Stimulated activated CD8-positive, alpha-beta memory T cell treated with anti-CD3 and anti-CD28 coated beads, Interleukin-4, amount 100 ng/mL, for 24 hours (primary cell): ENCODE measurements at places on chromosomes 2 and 18.
A peak's percentile ranks its signal among the peaks of the same experiment; 100 is the strongest.

GRCh38 chr18:79754022-79754761, 43.5 kb upstream of the KCNG2 start:
- DNase-seq, result no peak

GRCh38 chr18:75809926-75810255, 382.4 kb upstream of the SMIM21 start:
- no peak for DNase-seq

DNA sequence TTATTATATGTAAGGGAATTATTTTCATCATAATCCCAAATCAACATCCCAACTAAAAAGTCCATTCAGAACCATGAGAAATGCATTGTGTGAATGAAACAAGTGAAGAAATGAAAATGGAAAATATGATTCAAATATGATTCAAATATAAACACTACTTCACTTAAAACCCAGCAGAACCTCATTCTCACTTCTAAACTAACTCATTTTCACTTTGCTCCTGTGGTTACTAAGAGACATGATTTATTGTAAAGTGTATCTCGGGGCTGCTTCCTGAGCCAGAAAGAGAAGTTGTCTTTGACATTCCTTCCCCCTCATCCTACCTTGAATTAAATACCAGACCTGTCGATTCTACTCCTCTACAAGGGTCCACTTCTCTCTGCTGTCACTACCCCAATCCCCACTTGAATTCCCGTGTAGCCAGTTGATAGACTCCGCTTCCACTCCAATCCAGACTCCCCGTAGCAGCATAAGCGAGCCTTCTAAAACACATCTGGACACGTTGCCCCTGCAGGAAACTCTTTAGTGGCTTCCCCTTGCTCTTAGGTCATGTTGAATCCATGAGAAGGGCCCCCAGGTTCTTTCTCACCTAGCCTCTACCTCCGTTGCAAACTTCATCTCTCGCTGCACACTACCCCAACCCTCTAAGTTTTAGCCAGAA, 697.0 kb upstream of the ID2 start:
- no peak for DNase-seq

DNA sequence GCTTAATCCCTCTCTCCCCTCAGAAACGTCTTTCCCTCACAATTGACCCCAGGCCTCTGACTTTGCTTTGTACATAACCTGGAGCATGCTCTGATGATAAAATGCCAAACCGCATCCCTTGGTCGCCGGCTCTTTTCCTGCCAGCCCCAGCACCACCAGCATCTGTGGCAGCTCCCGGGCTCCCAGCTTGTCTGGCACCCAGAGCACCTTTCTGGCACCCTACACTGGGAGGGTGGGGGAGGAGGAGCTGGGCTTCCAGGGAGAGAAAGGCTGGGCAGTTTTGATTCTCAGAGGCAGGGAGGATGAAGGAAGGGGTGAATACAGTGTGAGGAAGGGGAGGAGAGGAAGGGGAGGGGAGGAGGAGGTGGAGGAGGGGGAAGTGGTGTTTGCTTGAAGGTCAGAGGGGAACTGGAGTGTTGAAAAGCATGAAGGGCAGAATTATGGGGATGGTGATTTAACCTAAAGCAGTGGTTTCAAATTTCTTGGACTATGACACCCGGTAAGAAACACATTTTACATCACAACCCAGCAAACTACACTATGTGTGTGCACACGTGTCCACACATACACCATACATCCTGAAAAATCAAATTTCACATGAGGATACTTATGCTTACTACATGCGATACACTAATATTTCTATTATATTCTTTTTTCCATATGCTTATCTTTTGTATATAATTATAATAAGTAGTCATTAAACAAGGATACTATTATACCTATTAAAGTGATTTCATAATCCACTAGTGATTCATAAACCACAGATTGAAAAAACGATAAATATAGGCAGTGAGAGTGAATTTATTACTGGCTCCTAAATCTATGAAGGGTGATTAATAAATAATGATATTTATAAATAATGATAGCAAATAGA, 30.0 kb upstream of the IGFBP2 start:
- DNase-seq, result no peak

GRCh38 chr18:8998481-8999217, 103.8 kb upstream of the NDUFV2 start:
- DNase-seq, result no peak

GRCh38 chr18:31876707-31877106, 66.2 kb downstream of the TRAPPC8 start:
- no peak for DNase-seq

DNA sequence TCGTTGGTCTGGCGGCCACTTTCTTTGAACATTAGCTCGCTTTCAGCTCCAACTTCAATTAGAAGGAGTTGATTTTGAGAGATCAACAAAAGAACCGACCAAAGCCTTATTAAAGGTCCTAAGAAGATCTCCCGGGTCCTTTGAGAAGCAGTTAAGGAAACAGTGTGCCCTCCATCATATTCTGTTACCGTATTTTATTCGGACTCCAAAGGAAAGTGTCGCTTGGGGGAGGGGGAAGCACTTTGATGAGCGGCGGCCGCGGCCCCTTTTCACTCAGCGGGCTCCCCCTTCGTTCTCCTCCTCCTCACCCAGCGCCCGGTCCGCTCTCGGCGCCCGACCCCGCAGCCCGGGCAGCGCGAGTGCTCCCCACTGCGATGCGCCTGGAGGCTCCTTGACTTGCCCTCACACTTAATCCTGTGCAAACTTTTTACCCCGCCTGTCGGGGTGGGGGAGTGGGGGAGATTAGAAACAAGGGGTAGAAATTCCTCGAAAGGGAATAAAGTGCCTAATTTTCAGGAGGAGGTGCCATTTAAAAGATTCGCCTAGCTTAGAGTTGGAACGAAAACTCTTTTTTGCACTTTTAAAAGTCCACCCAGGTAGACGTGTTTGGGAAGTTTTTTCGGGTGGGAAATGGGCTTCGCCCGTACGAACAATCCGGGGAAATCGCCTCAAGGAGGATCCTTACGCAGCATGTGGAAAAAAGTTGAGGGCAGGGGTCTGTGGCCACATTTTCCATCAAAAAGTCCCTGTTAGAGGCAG, 1.2 kb upstream of the OTX1 start:
- DNase-seq, result no peak

GRCh38 chr2:233289648-233290047, 18.0 kb upstream of the SAG start:
- DNase-seq, result no peak

GRCh38 chr2:197889041-197889440, 84.6 kb downstream of the PLCL1 start:
- DNase-seq, result no peak

DNA sequence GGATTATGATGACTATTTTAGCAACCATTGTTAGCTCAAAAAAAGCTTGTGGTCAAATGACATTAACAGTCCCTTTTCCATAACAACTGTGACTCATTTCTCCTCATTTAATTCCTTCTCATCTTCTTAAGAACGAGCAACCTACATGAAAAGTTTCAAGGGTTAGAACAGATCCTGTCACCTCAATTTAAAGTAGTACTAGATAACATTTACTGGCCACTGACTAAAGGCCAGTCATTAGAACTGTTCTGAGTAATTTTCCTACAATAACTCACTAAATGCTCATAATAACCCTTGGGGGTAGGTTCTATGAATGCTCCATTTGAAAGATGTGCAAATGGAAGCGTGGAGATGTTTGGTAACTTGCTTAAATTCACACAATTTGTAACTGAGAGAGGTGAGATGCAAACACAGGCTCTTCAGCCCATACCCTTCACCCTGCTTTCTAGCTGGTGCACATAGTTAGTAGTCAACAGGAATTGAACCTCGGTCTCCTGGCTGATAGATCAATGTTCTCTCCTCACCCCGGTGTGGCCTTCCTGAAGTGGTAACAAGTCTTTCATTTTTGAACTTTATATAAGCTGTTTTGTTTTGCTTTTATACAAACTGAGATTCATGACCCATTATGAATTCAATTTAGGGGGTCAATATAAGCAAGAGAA, 212.5 kb downstream of the SETBP1 start:
- DNase-seq, result no peak

GRCh38 chr2:56502616-56503015, 318.8 kb downstream of the CCDC85A start:
- DNase-seq, result no peak

DNA sequence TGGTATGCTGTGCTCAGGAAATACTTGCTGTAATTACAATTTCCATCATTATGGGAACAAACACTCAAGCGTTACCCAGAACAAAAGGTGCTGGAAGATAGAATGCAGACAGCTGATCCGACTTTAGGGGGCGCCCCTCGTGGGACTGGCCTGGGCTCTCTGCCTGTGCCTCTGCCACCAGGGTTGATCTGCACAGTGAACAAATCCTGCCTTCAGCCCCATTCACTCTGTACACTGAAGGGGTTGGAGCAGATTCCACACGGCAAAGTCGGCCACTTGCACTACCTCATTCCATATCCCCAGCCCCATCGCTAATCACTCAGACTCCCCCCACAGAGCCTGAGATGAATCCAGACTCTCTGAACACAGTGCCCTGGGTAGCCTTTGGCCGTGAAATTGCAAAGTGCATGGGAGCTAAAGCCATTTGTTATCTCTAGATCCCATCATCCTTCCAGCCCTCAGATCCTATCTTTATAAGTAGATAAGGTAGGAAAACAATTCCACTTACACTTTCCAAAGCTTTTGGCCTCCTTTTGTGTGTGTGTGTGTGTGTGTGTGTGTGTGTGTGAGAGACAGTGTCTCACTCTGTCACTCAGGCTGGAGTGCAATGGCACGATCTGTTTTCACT, 69.3 kb downstream of the INPP5D start:
- no peak for DNase-seq

- no peak for DNase-seq
These were observed at the start of gene VSNL1 for GRCh38 chr2:17540093-17540812. TSS of gene VSNL1 (plus strand) at chr2:17540696. CDS start at chr2:17592075, 51,379 bp downstream.

GRCh38 chr2:198376677-198377076, 572.3 kb downstream of the PLCL1 start:
- no peak for DNase-seq

GRCh38 chr2:158006961-158007719, 94.5 kb upstream of the UPP2 start:
- DNase-seq, result no peak

DNA sequence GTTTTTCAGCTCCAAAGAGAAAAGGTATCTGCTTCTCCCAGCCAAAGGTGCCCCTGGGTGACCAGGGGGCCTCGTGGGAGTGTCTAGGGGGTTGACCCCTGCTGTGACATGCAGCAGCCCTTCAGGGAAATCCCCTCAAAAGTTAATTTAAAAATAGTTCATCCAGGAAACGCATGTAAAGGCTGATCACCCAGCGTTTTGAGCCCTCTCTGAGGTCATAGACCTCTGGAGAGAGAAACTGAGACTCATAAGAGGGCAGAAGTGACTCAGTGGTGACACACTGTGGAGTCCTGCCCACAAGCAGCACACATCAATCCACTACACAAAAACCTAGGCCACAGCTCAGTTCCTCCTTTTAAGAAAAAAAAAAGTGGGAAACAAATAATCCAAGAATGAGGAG, 11.9 kb downstream of the GAL3ST2 start:
- DNase-seq, result peak; percentile 33

GRCh38 chr2:144376926-144377325, 143.0 kb downstream of the ZEB2 start:
- no peak for DNase-seq

GRCh38 chr2:135473567-135473966, 57.5 kb downstream of the ZRANB3 start:
- DNase-seq, result no peak

- no peak for DNase-seq
These were observed 95.1 kb downstream of the MYO5B start for GRCh38 chr18:50099725-50100407.

DNA sequence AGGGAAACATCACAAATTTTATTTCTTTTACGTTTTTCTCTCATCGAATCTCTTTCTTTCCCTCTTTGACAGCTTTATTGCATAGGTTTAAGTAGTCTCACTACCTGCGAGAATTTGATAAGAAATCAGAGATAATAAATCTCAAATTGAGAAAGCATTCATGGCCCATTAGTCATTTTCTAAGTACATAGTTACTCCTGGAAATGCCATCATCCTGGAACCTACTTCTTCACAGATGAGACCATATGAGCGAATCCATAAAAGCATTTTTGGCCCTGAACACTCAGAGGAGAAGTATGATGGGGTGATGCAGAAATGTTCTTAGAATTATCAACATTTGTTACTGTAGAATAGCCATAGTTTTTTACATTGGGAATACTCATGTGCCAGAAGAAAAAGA, 138.0 kb upstream of the ARHGAP28 start:
- no peak for DNase-seq

GRCh38 chr18:62715759-62716615, 646 bp downstream of the PHLPP1 start:
- no peak for DNase-seq

GRCh38 chr2:148999451-148999921, 39.0 kb upstream of the LYPD6B start:
- DNase-seq, result no peak

DNA sequence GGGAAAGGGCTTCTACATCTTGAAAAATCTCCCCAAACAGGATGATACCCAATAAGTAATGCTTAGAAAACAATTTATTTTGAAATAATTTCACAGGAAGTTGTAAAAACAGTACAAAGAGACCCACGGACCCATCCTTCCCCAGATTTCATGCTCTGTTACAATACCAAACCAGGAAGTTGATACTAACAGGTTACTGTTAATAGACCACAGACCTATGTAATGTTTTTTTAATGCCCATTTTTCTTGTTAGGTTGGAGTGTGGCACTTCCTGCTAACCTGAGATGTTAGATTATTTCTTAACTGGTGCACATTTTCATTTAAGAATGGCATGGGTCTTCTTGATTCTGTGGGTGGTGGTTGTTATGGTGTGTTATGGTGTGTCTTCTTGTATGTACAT, 21.4 kb upstream of the MGAT5 start:
- no peak for DNase-seq

GRCh38 chr2:219183151-219183772, 5.2 kb downstream of the RETREG2 start:
- DNase-seq, result no peak

GRCh38 chr2:162344617-162344950, 652 bp downstream of the GCA start:
- DNase-seq, result no peak

GRCh38 chr2:72940786-72941185, 23.5 kb downstream of the EMX1 start:
- no peak for DNase-seq

DNA sequence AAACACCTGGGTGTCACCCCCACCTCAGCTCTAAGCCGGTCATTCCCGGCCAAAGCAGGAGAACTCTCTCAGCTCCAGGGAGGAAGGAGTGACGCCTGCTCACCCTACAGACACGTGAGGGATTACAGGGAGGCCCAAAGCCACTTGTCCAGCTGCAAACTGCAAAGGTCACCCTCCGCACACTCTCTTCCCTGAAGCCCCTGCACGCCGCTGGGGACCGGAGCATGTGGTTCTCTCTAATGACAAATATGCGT, 108.0 kb upstream of the ID2 start:
- DNase-seq, result no peak

- no peak for DNase-seq
These were observed 277.2 kb downstream of the BCL2 start for GRCh38 chr18:63042351-63042750.
